ENCODE measurements at places on chromosomes 7 and 10.

DNA sequence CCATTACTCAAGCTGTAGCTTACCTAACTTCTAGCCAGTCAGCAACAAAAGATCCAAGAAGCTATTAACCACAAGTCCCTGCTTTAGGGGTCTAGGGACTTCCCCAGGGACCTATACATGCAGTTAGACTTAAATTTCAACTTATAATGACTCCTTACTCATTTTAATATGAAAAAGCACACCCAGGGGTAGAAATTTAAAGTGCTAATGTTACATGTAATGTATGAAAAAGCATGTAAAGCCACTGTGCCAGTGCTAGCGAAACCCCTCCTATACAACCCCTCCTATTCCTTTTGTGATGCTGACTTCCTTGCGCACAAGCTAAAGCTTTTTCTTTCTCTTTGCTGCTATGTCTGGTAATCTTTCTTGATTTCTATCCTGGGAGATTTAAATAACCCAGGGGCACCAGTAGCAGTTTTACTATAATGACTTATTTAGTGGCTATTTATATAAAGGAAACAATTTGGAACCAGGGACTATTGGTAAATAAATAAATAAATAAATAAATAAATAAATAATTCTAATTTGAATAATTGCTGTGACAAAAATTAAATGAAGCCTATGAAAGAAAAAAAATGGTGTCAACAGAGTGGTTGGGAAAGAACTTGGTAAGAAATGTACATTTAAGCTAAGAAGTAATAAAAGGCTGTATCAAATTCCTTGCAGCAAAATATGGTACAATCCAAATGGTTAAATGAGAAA lies 110.5 kb upstream of the MAGI2 start:
- no peak for DNase-seq

DNA sequence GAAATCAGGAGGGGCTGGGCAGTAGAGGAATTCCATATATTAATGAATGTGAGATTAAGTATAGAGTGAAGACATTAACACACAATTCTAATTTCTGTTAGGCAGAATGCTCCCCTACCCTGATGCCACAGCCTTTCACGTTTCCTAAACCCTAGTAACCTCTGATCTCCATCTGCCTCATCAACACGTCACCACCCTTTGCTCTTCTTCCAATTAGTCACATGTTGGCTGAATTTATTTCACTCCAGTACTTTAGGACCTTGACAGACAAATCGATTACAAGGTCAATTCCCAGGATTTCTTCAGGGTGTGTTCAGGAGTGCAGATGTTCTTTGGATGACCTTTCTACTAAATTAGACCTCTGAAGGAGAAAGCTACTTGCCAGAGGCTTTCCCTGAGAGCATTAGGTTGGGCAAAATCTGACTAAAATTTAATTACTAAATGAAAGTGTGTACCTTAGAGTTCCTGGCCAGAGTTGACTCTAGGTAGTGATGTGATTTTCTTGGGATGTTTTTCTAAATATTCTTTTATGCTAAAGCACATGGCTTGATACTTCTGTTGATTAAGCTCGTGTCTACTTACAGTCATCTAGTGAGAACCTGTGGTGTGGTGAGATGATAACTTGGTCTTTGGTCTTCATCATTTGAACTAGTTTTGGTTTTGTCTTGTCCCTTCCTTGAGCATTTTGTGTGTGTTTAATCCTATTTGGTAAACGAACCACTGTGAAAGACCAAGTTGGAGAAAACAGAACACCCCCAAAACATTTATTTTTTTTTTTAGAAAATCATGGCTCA lies 12.7 kb downstream of the AGR2 start:
- DNase-seq: no peak

- DNase-seq: no peak
Observed at GRCh38 chr7:3165681-3166580, 122.3 kb upstream of the CARD11 start.

- DNase-seq: no peak
Observed at GRCh38 chr7:85734823-85735222, 548.0 kb upstream of the SEMA3D start.

- DNase-seq: no peak
Observed at GRCh38 chr7:157768198-157768597, 431.4 kb downstream of the DNAJB6 start.

DNA sequence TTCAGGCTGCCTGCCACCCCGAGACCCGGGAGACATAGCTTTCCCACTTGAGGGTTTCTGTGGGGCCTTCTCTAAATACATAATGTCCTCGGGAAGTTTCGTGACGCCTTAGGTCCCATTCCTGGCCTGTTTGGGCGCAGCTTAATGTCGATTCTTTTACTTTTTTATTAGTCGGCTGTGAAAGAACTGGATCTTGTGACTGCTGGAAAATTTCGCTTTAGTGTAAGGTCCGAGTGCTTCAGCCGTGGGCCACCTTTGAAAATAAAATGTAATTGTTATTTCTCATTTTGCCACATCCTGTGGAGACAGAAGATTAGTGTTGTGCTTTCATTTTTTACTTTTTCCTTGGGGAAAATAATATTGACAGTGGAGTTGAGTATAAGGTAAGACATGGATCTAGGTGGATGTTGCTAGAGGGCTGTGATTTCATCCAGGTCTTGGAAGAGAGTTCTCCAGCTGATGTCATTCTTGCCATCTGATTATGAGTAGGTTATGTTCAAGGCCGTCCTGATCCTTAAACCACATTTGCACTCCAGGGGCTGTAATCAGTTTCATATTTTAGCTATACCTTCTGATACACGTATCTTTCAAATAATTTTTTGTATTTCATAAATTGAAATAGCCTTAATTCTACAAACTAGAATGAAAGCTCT lies 830 bp downstream of the RAB18 start:
- DNase-seq: no peak

DNA sequence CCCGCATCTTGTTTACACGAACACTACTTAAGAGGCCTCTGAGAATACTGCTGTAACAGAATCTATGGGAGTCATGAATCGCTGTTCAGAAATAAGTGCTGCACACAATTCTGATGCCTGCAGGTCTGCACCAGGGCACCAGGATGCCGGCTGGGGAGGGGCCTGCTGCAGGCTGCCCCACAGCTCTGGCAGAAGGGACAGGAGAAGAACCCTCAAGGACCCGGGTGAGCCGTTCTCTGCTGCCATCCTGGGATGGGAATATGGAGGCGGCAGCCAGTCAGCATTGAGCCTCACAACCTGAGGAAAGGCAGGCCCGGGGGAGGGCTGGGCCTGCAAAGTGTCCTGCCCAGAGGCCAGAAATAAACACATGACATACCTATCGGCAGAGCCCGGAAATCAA lies 11.2 kb downstream of the TUBGCP2 start:
- DNase-seq: no peak

GRCh38 chr10:67804395-67804678 lies 33.7 kb downstream of the DNAJC12 start:
- no peak for DNase-seq

DNA sequence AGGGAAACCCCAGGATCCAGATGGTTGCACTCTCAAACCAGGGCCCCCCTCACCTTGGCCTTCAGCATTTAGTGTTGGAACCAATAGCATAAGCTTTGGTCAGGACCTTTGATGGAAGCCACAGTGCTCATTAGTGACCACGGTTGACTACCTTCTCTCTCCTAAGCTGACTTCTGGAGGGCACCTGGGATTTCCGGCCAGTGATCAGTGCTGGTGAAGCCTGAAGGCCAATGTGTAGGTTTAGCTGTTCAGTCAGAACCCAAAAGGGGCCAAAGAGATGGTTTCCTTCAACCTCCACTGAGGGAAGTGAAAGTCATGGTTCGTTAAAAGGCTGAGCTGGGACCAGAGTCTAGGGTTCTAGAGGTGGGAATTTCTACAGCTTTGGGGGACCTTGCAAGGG lies 46.4 kb downstream of the TCF7L2 start:
- no peak for DNase-seq

GRCh38 chr7:98238976-98239375 lies 13.1 kb downstream of the TECPR1 start:
- no peak for DNase-seq

GRCh38 chr10:124257781-124258180 lies 160.9 kb downstream of the OAT start:
- no peak for DNase-seq

DNA sequence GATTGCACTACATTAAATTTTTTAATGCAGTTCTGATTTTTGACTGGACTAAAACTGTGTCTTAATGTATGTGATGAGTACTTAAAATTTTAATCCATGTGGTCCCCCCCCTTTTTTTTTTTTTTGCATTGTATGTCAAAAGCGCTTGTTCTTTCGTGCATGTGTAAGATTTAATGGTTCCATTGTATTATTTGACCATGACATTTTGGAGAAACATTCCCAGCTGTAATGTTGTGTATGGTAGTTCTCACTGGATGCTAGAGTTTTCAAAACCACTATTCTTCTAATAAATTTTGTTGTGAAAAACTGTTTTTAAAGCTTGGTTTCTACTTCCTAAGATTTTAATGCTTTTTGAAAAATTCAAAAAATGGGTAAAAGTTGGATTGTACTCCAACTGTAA lies 132.0 kb downstream of the LCOR start:
- DNase-seq: no peak

- no peak for DNase-seq
Observed at GRCh38 chr7:137363683-137364082, 20.1 kb upstream of the PTN start.

Measured in neural crest cell (in vitro differentiated cells).